Putamen (tissue), 1 donor: ENCODE measurements at places on chromosomes 1 and 21.

DNA sequence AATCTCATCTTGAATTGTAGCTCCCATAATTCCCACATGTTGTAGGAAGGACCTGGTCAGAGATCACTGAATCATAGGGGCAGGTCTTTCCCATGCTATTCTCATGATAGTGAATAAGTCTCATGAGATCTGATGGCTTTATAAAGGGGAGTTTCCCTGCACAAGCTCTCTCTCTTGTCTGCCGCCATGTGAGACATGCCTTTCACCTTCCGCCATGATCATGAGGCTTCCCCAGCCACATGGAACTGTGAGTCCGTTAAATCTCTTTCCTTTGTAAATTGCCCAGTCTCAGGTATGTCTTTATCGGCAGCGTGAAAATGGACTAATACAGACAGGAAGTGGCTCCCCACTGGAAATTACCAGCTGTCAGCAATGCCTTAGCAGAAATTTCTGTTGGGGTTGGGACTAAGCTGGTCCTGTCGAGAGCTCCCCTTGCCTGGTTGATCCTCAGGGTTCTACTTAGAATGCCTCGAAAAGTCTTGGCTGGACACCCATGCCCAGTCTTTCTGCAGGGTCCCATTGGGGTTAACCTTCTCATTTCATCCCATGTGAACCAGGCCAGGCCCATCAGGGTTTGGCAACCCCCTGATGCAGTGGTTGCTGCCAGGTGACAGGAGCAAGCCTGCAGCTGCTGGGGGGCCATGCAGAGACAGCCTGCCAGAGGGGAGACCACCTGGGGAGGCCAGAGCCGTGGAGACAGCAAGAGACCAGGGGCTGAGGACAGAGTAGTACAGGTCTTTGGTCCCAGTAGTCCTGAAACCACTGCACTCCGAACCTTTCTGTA is 2.8 kb upstream of the ABCG1 start:
- no peak for DNase-seq

GRCh38 chr1:16165073-16165364 is 9.2 kb upstream of the EPHA2 start:
- DNase-seq, result no peak

- no peak for DNase-seq
Measured at GRCh38 chr1:6950001-6950765, 164.9 kb downstream of the CAMTA1 start.

- no peak for DNase-seq
Measured at GRCh38 chr1:173476197-173476664, 904 bp upstream of the PRDX6 start.

DNA sequence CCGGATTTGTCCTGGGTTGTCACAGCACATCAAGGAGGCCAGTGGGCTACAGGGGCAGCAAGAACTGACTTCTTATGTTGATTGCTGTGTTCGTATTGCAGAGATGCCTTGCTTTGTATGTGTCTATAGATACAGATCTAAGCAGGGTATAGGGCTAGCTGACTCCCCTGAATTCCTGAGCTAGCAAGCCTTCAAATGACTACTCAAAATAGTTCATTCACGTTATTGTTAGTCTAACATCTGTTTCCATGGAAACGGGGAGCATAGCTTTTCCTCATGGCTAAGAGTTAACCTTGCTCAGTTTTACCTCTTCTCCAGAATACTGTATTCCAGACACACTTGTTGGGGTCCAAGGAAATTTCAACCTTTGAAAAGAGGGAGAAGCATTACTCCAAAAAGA is 24.1 kb downstream of the TRIM45 start:
- DNase-seq, result no peak

DNA sequence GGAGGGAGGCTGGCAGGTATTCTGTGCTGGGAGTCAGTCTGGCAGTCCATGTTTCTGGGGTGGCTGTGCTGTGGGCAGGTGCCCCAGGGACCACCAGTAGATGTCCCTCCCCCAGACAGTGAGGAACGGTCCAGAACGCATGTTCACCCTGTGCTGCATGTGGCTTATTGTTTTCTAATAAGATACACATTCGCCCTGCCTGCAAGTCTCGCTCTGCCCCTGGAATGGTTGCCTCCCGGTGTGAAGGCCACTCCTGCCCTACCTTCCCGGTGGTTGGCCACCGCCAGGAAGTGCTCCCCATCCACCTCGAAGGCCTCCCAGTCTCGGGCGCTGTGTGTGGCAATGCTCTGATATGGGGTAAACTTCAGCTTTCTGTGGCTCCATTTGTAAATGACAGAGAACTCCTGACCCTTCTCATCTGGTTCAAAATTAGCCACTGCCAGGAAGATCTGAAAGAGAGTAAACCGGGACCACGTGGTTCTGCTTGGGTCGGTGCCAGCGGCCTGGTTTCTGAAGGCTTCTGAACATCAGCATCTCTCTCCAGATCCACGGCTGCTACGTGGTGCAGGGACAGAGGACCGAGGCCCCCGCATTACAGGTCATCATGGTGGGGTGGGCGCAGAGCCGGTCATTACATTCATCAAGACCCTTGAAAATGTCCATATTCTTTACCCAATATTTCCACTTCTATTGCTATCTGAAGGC is 14.5 kb downstream of the KRTAP10-1 start:
- no peak for DNase-seq

- DNase-seq, result peak; percentile 57
Measured at GRCh38 chr21:30719401-30719800, 824 bp upstream of the KRTAP21-3 start.

- no peak for DNase-seq
Measured at GRCh38 chr21:43764576-43765495, 11.3 kb downstream of the CSTB start.

DNA sequence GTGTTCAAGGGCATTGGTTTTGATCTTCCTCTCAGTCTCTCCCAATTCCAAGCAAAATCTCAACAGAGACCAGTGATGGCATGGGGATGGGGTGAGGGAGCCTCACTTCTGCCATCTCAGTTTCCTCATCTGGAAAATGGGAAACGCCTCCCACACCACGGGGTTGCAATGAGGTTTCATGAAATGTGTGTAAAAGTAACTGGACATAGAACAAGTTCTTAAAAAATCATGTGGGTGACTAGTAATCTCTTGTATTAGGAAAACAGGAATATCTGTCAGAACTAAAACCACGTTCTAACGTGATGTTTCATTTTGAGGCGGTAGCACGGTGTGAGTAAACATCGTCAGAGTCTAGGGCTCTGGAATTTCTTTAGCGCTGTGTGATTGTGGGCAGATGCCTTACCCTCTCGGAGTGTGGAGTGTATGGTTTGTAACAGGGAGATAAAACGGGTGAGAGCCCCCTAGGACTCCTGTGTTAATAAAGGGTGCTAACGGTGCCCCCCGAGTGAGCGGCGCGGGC is 55.5 kb upstream of the DNAJC6 start:
- no peak for DNase-seq

DNA sequence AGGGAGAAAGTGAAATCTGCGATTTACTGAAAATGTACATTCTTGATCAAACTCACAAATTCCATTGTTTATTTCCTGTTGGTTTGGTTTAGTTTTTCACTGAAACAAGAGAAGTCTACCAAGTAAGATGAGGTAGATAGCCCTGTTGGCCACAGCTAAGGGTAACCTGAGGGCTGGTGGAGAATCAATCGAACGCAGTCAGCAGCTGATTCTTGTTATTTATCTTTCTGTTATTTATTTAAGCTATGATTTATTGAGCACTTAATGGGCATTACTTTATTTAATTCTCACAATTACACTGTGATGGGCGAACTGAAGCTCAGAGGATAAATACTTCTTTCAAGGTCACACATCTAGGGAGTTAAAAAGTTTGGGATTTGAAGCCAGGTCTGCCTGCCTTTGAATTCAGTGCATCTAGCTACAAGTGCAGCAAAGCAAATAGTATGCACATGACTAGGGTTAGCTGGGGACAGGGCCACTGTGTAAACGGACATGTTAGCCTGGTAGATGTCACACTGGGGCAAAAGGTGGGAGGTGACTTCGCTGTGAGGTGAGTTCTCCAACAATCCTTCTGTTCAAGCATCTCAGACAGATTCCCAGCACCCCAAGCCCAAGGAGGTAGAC is 106.5 kb upstream of the GADD45A start:
- DNase-seq, result no peak

DNA sequence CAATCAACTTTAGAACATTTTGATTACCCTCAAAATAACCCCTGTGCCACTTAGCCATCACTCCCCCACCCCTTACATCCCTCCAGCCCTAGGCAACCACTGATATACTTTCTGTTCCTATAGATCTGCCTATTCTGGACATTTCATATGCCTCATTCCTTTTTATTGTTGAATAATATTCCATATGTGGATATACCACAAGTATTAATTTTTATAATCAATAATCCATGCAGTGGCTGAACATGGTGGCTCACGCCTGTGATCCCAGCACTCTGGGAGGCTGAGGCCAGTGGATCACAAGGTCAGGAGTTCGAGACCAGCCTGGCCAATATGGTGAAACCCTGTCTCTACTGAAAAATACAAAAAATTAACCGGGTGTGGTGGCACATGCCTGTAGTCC is 20.1 kb upstream of the MED18 start:
- no peak for DNase-seq

GRCh38 chr1:53600561-53600960 is 138.4 kb downstream of the GLIS1 start:
- no peak for DNase-seq

DNA sequence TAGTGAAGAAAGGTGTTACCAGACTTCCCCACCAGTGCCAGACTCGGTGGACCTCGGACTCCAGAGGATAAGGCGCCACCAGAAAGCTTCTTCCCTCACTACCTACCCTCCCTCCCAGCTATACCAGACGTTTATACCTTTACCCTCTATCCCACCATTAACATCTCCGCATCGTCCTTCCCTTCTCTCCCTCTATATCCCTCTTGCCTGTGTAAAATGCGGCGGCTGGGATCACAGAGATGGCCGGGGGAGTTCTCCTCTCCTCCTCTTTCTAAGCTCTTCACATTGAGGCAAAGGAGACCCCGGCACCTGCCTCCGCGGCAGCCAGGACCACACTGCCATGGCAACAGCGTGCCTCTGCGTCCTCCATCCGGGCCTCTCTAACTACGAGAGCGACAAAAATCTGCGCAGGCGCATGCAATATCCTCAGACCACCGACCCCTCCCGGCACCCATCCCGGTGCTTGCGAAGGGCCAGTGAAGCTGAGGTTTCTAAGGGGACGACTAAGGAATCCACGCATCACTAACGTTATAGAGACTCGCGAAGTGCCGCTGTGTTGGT is at the start of gene CCDC181:
TSS of gene CCDC181 (minus strand) at position 394 of the 561 bp plus-strand sequence. CDS start 2,547 bp downstream, outside the sequence.
- DNase-seq, result peak; percentile 81

DNA sequence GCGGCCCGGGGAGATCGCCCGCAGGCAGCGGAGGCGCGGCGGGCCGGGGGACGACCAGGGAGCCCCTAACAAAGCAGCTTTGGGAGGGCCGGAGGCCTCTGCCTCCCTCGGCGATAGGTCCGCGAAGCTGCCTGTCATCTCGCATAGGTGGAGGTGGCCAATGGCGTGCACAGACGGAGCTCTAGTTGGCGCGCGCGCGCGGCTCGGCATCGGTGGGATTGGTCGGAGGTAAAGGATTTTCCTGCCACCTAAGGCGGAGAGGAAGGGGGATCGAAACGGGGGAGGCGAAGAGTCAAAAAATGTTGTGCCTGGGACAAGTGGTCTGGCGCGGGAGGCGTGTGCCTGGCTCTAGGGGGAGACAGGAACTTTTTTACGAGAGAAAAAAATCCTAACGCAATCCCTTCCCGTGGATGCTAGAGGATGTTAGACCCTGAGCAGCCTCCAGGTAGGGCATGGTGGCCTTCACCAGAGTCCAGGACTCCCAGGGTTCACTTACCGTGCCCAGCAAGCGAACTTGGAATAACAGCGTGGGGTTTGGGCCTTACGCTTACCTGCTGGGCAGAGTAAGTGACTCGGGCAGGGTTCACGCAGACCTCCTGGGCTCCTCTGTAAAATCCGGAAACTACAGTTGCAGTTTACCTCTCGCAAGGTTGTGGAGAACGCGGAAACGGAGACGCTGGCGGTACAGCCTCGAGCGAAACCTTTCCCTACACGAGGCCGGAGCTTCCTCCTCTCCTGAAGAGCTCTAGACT is 99.9 kb upstream of the SOD1 start:
- DNase-seq, result peak; percentile 94

DNA sequence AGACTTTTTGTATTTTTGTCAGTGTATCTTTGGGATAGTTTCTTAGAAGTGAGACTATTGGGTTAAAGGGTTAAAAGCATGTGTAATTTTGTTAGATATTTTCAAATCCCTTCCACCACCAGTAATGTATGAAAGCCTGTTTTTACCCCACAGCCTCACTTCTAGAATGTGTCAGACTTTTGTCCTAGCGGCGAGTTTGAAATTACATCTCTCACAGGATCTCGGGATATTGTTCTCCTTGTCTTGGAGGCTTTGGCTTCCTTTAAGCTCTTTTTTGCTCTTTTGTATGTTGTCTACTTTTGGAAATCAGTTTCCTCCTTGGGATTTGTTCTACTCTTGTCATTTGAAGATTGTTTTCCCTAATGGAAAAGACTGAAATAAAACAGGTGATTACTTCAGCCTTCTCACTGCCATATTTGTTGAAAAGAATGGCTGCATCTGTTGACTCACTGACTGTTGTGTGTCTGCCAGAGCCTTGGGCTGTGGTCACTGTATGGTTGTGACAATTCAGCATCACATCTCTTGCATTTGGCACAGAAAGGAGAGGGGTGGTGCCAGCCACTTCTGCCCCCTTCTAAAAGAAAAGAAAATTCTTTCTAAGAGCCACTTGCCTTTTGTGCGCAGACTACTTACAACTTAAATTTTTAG is 22.6 kb downstream of the ST3GAL3 start:
- no peak for DNase-seq

DNA sequence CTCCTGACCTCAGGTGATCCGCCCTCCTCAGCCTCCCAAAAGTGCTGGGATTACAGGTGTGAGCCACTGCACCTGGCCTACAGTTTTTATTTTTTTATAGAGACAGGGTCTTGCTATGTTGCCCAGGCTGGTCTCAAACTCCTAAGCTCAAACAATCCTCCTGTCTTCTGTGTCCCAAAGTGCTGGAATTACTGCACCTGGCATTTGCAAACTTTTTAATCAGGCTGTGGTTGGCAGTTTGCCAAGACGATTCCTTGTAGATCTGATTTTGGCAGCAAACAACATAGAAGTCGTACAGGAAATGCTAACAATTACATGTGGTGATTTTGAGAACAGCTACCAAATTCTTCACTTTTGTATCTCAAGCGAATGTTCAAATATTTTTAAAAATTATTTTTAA is 10.1 kb downstream of the RBP7 start:
- DNase-seq, result no peak

GRCh38 chr1:63750721-63751120 is 23.1 kb upstream of the ROR1 start:
- DNase-seq, result no peak

GRCh38 chr1:86750530-86750929 is 46.2 kb downstream of the SH3GLB1 start:
- DNase-seq, result no peak
